ENCODE measurements at places on chromosomes 3 and 15.
A peak's percentile ranks its signal among the peaks of the same experiment; 100 is the strongest.

GRCh38 chr15:100005715-100006114 is 272.5 kb upstream of the LYSMD4 start:
- no peak for DNase-seq

DNA sequence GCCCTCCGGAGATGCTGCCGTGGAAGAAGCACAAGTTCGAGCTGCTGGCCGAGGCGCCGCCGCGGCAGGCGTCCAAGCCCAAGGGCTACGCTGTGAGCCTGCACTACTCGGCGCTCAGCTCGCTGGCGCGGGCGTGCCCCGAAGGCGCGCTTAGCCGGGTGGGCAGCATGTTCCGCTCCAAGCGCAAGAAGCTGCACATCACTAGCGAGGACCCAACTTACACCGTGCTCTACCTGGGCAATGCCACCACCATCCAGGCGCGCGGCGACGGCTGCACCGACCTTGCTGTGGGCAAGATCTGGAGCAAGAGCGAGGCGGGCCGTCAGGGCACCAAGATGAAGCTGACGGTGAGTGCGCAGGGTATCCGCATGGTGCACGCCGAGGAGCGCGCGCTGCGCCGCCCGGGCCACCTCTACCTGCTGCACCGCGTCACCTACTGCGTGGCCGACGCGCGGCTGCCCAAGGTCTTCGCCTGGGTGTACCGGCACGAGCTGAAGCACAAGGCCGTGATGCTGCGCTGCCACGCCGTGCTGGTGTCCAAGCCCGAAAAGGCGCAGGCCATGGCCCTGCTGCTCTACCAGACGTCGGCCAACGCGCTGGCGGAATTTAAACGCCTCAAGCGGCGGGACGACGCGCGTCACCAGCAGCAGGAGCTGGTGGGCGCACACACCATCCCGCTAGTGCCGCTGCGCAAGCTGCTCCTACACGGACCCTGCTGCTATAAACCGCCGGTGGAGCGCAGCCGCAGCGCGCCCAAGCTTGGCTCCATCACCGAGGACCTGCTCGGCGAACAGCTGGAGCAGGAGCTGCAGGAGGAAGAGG is 1.3 kb downstream of the FAM43A start:
- peak; percentile 77 for DNase-seq

- no peak for DNase-seq
Measured at GRCh38 chr3:14377838-14378169, 24.6 kb upstream of the SLC6A6 start.

- DNase-seq = no peak
Measured at GRCh38 chr3:72906154-72906553, 18.3 kb downstream of the GXYLT2 start.

DNA sequence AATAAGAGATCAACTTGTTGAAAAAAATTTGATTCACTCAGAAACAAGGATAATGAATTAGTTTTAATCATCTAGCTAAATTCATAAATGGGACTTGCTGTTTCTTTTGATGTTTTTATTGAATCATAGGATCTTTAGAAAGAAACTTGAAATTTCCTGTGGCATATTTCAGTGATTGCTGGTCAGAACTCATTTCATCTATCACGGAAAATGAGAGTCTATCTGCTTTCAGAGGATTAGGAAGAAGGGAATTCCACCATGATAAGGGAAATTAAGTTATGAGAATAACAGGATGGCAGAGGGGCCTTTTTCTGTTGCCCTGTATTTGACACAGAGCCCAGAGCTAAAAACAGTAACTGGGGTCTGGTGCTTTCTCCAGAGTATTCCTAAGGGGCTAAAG is 44.9 kb upstream of the CCNL1 start:
- DNase-seq = no peak

DNA sequence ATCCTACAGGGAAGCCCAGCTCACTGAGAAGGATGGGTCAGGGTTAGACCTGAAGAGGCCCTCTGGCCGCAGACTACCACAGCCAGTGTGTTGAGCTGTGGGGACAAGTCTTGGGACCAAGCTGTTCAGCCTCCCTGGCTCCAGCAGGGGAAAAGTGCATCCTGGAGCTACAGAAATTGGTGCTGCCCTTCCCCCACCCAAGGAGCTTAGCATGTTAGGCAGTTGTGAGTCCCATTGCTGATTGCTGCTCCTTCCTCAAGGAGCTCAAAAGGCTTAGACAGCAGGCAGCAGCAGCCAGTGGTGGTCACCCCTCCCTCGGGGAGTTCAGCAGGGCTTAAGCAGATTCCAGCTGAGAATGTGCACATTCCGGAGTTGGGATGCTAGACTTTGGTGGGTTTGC is 165.6 kb downstream of the ATP8B4 start:
- no peak for DNase-seq

DNA sequence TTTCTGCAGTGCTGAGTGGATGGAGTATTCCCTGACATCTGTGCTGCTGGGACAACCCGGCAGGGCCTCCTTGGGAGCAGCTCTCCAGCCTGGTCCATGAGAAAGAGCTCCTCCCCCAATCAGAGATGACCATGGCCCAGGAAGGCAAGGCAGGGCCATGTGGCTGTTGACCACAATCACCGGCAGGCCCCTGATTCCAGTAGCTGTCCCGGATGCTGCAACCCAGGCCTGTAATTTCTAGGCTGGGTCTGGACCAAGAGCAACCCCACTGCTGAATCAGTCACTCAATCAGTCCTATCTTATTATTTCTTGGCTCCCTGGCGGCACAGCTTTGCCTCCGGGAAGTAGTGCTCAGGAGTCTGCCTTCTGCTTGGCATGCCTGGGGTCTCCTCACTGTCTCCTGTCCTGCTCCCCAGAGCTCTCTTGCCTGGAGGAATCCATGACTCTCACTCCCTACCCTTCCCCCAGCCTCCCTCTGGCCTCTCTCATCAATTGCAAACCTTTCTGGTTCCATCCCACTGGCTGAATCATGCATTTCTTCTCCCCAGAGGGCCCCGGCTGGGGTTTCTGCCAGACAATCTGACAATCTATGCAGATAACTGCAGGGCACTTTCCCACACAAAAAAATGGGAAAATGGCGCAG is 32.6 kb upstream of the ITGA11 start:
- peak; percentile 79 for DNase-seq

DNA sequence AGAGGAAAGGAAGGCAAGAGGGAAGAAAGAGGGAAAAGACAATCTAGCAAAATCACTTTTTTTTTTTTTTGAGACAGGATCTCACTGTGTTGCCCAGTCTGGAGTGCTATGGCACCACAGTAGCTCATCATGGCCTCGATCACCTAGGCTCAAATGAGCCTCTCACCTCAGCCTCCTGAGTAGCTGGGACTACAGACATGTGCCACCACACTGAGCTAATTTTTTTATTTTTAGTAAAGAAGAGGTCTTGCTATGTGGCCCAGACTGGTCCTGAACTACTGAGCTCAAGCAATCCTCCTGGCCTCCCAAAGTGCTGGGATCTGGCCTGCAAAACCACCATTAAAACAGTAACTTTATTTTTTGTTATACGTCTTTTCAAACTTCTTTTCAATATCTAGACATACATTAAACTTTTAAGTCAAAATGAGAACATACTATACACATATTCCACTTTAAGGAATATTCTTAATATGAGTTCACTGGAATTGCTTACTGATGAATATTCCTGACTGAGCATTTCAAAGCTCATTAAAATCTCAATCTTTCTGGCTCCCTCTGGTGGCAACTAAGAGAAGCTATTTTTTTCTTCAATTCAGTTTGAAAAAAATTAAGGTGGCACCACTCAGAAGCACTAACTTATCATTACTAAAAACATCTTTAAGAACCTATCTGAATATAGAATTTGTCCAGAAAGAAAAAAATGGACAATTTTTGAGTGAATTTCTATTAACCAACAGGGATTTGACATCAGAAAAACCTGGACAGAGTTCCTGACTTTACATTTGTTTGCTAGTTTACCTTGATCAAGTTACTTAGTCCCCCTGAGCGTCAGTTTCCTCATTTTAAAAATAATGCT is 40.9 kb downstream of the UACA start:
- DNase-seq = peak; percentile 56

DNA sequence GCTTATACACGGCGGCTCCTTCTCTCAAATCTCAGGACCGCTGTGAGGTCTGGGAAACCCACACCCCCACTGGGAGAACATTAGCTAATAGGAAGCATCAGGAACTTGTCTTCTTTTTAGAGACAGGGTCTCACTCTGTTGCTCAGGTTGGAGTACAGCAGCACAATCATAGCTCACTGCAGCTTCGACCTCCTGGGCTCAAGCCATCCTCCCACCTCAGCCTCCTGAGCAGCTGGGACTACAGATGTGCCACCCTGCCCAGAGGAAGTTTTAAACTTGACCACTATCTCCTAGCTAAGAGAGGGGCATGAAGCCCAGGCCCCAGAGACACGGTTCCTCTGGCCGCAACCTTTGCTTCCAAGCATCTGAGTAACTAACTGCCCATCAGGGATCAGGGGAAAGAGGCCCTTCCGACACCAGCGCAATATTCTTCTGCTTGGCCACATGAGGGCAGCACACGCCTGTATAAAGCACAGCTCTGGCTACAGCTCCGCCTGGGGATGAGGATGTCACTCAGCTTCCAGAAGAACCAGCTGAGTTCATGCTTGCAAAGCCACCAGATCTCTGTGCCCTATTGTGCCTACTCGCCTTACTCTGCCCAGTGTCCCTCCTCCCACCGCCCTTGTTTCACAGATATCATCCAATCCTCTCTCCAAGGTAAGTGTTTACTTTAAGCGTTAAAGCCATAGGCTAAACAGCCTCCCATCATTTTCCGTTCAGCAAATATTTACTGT is 57.6 kb upstream of the SLC6A11 start:
- DNase-seq = peak; percentile 84

DNA sequence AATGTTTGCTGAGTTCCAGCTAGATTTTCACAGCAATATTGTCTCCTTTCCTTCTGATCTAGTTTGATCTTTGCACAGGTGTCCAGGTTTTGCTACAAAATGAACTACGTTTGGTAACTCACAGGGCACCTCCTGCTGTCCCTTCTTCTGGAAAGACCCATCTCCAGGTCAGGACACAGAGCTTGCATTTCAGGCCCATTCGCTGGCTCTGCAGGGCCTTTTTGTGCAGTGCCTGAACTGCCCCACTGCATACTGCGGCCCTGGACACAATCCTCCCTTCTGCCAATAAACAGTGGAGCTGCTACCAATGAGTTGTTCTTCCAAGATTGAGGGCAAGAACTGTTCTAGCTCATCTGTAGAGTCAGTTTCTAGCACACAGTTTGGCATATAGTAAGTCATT is 50.7 kb upstream of the BDH1 start:
- no peak for DNase-seq

- no peak for DNase-seq
Measured at GRCh38 chr3:45716790-45717336, 27.7 kb downstream of the SACM1L start.

- DNase-seq = peak; percentile 15
Measured at GRCh38 chr3:1082108-1082507, 10.7 kb upstream of the CNTN6 start.

GRCh38 chr3:107430996-107431245 is 53.7 kb downstream of the CCDC54 start:
- DNase-seq = no peak

DNA sequence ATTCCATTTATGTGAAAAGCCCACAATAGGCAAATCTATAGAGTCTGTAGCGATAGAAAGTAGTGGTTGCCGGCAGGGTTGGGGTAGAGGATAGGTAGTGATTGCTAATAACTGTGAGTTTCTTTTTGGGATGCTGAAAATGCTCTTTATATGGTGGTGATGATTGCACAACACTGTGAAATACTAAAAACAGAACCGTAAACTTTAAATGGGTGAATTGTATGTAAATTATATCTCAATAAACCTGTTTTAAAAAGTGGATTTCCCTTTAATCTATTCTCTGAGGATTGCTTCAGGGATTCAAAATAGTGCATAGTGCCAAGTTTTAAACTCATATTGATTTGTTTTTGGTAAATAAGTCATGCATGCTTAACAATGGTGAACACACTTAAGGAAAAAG is 140.2 kb downstream of the LPP start:
- DNase-seq = no peak

DNA sequence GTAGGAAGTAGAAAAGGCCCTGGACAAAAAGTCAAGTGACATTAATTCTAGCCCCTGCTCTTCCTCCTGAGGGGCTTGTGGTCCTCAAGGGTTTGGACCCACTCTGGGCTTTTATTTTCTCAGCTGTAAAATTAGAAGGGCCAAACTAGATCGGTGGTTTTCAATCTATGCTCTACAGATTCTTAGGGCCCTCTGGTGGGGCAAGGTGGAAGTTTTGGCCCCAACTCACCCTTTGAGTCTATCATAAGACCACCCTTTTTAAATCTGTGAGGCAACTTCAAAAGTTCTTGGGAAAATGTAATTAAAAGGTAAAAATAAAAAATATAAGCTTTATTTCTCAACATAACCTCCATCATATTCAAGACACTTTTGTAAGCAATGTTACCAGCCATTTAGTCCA is 25.6 kb upstream of the CFAP161 start:
- no peak for DNase-seq
